Fibroblast of villous mesenchyme (primary cell): ENCODE measurements at places on chromosomes 5 and 9. TPM values are rescaled to one million over a fixed set of nuclear protein-coding genes. Genes with fewer than 3 reads are reported as not detected.

Gene KIF24
- total RNA-seq: 2.6 and 3.5 TPM in 2 replicates

DNA sequence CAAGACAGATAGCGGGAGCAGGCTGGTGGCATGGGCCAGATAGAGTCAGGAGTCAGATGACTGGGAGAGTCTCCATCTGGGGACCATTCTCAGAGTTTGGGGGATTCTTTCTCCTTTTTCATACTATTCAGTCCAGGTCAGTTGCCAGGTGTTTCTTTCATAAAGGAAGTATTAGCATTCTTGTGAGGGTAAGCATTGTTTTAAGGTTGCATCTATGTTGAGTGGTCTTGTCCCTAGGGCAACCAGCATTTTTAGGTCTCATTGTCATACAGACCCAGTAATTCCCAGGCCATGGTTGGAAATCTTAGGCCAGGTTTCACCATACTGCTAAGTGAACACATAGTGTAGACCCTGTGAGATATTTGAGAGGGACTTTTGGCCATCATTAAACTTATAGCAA, 122.3 kb upstream of the POC5 start:
- DNase-seq: no peak

DNA sequence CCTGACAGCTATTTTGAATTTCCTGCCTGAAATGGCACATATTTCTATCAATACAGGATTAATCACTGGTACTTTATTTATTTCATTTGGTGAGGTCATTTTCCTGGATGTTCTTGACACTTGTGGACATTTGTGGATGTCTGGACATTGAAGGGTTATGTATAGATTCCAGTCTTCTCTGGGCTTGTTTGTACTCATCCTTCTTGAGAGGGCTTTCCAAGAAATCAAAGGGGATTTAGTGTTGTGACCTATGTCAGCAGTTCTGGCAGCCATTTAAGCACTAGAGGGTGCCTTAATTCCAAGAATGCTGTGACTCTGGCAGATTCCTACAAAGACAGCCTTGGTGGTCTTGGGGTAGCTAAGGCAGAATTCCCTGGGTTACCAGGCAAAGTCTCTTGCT, 259.7 kb downstream of the CSNK1G3 start:
- no peak for DNase-seq

DNA sequence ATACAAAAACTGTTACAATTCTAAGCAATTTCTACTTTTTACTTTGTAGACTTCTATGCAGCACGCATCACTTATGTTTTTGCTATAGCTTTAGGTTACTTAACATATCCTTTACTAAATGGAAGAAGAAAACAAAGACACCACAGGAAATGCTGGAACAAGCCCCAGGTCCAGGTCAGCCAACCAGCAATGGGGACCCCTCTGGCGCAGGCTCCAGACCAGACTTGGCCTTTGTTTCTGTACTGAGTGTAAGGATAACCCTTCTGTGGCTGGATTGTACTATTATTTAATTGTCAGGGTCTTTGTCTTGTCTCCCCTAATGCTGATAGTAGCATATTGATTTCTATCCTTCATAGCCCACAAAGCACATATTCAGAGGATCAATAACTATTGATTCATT, 4.2 kb downstream of the SEMA4D start:
- no peak for DNase-seq

DNA sequence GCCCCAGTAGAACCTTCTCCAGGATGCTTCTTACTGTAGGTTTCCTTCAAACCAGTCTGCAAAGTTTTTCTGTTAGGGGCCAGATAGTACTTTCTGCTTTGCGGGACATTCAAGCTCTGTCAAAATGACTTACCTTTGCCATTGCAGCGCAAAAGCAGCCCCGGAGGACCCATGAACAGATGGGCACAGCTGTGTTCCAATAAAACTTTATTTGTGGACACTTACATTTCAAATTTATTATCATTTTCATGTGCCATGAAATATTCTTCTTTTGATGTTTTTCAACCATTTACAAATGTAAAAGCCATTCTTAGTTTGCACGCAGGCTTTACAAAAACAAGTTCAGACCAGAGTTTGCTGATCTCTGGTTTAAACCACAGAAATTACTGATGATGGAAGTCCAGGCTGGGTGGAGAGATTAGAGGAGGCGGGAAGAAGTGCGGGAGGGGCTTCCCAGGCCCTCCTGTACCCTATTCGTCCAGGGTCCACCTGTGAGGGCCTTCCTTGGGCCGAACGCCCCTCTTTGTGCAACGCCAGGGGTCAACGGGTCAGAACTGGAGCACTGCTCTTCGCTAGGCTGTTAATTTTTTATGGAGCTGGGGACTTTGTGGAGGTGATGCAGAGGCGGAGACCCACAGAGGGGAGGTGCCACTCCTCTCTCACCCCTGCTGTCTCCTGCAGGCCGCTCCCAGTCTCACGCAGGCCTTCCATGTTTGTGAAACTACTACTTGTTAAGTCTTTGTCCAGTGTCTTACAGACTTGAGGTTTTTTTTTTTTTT, 7.6 kb upstream of the ASS1 start:
- DNase-seq: no peak

DNA sequence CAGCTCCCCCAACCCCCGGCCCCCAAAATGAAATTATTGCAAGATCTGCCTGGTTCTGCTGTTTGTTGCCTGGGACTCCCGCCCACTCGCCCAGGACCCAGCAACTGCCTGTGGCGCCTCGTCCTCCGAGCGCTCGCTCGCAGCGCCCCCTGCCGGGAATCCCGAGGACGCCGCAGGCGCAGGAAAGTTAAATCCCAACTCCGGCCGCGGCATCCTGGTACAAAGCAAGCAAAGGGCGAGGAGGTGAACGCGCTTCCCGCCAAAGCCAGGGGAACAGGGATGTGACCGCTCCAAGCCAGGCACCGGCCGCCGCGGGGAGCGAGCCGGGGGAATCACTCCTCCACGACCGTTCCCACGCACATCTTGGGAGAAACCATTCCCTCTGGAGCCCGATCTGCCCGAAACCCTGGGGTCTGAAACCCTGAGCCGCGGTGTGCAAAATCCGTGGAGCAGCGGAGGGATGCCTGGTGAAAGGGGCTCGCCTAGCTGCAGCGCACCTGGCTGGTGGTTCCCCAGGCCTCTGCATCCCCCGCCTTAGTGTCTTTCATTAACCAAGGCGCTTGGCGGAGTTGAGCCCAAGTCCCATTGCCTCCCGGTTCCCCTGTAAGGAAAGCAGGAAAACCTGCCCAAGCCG, 1.3 kb downstream of the SEMA5A start:
- DNase-seq: peak; percentile 87

GRCh38 chr9:14273696-14274121, 40.2 kb downstream of the NFIB start:
- peak; percentile 16 for DNase-seq

GRCh38 chr5:175814691-175815090, 56.7 kb upstream of the CPLX2 start:
- DNase-seq: peak; percentile 72

Gene PCDHGC3
- 35.4 and 36.3 TPM in 2 replicates for total RNA-seq

DNA sequence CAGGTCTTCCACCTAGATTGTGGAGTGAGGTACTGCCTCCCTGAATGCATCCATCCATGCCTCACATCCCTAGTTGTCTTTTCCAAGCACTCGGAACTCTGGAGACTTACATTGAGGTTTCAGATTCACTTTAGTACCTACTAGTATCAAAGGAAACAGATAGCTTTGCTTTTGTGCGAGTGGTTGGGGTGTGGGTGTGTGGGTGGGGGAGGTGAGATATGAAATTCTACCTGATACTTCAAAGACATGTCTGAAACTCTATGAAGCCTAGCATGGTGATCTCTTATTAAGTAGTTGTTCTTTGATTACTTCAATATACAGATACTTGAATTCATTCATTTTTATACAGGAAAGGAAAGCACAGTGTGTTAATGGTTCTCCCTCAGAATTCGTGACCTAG, 64.4 kb downstream of the MCCC2 start:
- no peak for DNase-seq

GRCh38 chr5:3375586-3376311, 219.9 kb upstream of the IRX1 start:
- DNase-seq: no peak

Gene PLEKHG4B
- under 0.01 TPM in 2 replicates for total RNA-seq

Gene CDH9
- total RNA-seq: not detected in 2 replicates

DNA sequence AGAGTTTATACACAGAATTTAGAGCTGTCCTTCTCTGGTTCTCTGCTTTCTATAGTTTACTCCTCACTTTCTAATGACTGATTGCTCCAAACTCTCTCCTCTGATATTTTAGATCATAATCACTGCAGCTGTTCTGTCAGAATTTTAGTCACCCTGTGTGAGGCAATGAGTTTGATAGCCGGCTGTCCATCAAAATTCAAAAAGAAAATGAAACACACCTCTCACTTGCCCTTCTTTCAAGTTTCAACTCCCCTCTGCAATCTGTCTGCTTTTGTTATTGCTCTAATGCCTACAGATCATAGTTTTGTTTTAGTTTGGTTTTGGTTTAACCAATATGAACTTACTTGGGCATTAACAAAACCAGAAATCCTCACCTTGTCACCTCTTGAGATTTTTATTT, 23.3 kb upstream of the ABLIM3 start:
- no peak for DNase-seq

Gene SGCD
- total RNA-seq: 13.8 and 15.1 TPM in 2 replicates

Gene P4HA2
- total RNA-seq: 161 and 191 TPM in 2 replicates

Gene PRR7
- total RNA-seq: 4.5 and 4.7 TPM in 2 replicates
